ENCODE measurements at places on chromosomes 7 and 10.

DNA sequence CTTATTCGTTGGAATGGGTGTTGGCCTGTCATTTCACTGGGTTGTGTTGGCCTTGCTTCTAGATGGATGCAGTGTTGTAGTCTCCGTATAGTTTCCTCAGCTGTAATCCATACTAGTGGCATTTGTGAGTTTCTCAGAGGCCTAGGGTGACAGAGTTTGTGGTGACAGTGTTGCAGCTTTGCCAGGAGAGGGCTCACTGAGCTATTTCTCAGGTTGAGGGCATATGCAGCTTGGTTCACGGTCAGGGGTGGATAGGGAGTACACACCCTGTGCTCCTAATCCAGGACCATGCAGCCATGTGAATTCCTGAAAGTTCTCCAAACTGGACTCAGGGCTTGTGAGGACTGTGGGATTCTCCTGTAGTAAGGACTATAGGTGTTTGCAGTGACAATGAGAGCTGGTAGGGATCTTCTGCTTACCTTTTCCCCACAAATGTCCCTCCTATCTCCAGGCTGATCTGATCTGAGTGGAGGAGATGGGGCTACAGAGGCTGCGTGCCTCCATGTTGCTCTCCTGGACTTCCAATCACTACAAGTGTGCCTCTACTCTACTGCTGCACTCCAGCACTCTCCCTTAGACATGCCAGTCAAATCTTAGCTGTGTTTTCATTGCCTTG, 229.0 kb downstream of the STK31 start:
- DNase-seq = no peak

DNA sequence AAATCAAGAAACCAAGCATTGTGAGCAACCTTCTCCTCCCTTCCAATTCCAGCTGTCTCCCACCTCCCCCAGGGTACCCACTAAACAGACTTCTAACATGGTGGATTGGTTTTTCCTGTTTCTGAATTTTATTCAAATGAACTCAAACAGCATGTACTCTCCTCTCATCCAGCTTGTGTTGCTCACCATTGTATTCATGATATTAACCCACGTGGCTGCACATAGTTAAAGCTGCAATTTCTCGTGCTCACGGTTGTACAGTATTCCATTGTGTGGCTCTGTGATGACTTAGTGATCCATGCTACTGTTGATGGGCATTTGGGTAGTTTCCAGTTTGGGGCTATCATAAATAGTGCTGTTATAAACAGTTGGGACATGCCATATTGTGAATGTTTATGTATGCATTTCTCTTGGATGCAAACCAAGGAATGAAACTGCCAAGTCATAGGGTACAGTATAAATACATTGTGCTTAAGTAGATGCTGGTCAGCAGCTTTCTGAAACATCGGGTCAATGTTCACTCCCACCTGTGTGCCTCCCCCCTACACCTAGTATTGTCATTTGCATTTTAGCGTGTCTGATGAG, 124.3 kb downstream of the CACNB2 start:
- DNase-seq = no peak

GRCh38 chr7:139034855-139035585, 822 bp downstream of the ZC3HAV1L start:
- no peak for DNase-seq

DNA sequence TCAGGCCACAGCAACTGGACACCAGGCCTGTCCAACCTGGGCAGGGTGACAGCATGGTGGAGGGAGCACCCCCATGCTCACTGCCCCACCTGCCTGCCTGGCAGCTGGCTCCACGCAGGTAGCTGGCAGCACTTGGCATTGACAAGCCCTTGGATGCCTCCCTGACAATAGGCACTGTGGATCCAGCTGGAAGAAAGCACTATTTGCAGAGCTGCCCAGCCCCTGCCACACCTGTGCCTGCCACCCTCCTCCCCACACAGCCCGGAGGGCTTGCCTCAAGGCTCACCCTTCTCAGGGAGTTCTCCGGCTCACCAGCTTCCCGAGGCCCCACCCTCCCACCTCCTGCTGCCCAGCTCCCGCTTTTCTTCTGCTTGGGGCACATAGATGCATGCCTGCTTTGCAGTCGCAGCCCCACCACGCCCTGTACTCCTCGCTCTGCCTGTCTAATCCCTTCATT, 160.1 kb downstream of the NEURL1 start:
- DNase-seq = no peak

GRCh38 chr10:97503406-97503805, 4.7 kb downstream of the UBTD1 start:
- no peak for DNase-seq

DNA sequence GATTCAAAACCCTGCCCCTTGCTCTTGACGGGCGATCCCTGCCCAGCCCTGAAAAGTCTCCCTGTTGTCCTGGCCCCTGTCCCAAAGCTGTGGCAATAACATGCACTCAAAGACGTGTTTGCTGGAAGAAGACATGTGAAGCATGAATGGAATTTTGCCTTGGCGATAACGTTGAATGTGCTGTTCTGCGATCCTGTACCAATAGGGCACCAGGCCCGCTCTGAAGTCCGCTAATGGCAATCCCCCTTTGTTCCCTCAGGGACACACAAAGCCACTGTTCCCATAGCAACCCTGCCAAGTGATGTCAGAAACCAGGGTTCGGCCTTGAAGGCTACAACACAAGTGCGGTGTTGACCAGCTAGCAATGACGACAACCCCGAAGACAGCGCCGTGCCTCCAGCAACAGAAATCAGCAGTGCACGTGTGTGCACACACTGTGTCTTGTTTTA, 284.6 kb downstream of the KLF6 start:
- no peak for DNase-seq

Measured in hindlimb muscle (tissue), 1 donor.